ENCODE measurements at places on chromosomes 5 and 9.

DNA sequence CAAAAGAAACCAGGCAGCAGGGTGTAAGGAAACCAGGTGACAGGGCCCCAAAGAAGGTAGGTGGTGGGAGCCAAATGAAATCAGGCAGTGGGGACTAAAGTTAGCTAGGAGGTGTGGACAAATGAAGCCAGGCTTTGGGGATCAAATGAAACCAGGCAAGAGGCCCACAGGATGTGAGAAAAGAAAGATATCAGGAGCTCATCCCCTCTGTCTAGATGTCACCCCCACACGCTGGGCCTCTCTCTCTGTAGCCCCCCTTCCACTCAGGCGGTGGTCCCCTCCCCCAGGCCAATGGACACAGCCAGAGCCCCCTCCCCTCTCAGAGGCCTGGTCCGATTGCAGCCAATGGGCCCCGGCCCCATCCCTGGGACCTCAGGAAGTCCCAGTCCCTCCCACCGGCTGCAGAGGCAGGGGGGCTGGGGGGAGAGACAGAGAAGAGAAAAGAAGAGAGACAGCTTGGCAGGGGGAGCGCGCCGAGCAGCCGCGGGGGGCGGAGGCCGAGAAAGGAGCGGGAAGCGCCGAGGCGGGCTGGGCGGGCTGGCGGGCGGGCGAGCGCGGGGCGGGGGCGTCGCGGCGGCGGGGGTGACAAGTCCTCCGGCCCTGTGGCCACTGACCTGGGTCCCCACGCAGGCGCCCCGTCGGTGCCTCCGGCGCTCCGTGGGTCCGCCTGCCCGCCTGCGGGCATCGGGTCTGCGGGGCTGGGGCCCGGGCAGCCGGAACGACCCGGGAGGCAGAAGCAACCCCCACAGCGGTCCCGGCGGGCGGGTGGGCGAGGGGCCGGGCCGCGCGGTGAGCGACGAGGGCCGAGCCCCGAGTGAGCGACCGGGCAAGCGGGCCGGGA is 11.9 kb downstream of the CNTFR start:
- no peak for DNase-seq

DNA sequence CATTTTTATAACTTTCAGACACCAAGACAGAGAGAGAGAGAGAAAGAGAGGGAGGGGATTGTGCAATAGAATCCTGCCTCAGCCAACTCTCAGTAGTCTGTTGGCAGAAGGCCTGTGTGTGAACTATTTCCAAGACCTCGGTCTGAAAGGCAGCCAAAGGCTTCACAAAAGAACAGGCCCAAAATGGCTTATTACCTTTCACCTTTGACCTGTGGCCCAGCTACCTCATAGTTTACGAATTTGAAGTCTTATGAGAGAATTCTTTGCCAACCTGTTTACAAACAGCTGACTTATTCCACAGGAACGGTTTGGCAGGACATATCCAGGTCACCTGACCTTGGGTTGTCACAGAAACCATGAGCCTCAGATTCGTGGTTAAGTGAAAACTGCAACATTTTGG is 48.6 kb downstream of the NR2F1-AS1 start:
- DNase-seq: no peak

DNA sequence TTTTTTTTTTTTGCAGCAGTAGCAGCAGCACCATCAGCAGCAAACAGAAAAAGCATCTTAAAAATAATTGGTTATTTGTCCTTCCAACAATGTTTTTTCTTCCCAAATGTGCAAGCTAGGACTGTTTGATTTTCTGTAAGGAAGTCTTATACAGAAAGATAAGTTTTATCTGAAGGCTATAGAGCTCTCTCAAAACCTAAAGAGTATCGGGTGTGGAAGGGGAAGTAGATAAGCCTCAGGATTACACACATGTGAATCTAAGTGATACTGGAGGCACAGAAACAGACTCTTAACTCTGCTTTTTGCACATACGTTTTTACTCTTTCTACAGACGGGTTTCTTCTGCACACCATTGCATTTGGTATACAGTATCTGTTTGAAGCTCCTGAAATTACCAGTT is 184.4 kb upstream of the FTMT start:
- no peak for DNase-seq

DNA sequence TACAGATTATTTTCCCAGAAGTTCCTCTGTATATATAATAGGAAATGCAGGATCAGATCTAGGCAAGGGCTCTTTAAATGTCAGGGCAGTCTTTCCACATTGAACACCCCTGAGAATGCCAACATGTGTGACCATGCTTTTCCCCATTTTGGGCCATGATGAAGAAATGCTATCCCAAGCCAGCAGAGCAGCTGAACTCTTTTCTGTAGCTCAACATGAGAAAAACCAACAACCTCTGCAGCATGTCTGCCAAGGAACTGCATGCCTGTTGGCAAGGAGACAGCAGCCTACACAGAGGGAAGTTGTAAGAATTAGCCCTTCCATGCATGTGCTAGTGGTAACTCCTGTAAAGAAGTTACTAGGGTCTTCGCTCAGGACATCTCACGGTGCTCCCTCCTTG is 9.5 kb upstream of the IFNK start:
- DNase-seq: no peak

- DNase-seq: no peak
These were observed 20.3 kb downstream of the PAIP2 start for GRCh38 chr5:139361835-139362429.

DNA sequence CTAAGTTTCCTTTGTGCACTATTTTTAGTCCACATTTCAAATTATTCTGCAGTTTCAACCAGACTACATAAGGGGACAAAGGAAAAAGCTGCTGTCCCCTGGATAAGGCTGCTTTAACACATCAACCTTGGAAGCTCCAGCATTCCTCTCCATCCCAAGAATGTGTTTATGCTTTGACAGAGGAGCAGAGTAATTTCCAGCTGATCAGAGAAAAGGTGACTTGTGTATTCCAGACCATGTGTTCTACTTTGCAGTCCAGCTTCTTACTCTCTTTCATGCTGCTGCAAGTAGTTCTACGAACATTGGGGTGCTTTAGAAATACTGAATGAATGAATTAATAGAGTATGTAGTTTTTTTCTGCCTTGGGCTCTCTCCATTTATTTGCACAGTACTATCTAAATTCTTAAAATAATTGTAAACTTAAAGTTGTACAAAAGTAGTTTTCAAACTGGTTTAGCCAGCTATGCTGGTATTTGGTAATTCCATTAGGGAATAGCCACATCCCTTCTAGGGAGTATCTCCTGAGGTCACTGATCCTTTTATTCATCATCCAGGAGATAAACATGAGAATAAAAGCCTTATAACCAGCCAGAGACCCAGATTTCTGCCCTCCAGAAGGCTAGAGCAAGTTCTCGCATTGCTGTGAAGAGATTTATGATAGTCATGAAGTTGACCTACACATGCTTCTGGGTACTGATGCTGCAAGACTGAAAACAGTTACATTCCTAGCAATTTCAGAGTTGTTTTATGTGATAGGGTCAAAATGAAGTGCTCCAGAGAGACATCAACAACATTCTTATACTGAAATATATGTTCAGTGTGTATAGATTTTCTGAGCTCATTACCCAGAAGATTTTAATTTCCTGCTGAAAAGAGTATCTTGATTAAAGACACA is 215.2 kb downstream of the COMMD10 start:
- DNase-seq: no peak

DNA sequence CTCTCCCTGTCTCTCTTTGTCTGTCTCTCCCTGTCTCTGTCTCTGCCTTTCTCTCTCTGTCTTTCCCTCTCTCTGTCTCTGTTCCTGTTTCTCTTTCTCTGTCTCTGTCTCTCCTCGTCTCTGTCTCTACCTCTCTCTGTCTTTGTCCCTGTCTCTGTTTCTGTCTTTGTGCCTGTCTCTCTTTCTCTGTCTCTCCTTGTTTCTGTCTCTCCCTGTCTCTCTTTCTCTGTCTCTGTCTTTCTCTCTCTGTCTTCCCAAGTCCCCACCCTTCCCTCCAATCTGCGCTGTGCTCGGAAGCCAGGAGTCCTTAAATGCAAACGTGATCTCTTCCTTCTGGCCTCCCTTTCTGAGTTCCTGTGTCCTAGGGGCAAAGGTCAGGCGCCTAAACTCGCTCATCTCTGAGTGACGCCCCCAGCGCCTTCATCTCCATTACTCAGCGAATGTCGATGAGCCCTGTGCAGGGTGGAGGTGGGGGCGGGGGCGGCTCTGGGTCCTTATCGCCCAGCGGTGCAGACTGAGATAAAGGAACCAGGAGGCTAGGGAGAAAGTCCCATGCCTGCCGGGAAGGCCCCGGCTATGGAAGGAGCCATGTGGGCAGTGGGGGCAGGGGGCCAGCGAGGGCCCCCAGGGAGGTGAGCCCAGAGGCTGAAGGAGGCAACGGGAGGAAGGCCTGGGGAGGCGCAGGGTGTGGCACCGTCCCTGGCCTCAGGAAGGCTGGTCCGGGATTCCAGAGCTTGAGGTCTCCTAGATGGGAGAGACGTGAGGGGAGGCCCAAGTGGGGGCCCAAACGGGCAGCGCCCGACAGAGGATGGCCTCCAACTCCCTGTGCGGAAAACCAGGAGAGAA is 1.5 kb upstream of the SLC6A19 start:
- DNase-seq: no peak

GRCh38 chr9:129336601-129337331 is 158.7 kb upstream of the IER5L start:
- DNase-seq: peak; percentile 8

DNA sequence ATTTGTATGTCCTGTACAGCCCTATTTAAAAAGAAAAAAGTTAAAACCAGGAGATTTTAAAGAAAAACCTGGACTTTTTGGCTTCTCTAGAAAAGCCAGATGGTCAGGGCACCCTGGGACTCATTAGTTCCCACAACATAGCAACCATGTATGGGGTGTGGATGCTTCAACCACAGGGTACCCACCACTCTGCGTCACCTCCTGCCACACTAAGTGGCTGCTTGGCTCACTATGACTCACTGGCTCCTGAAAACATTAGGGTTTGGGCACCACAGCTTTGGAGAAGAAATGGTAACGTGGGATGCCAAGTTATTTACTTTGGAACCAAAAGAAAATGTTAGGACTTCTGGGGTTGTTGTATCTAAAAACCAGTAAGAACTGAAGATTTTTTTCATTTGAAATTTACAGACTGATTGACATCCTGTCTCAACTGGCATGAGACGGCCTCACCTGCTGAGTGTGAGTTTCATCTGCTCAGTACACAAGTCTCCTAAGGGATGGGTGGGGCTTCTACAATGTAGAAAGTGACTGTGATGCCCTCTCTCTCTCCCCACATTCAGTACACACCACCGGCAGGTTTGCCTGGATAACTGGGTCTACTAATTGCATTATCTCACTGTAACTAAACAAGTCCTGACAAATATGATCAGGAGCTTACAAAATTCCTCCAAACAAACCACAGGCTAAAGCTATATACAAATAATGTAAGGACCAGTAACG is 103.9 kb downstream of the ESM1 start:
- no peak for DNase-seq

GRCh38 chr9:121732886-121733285 is 81.5 kb downstream of the DAB2IP start:
- no peak for DNase-seq

DNA sequence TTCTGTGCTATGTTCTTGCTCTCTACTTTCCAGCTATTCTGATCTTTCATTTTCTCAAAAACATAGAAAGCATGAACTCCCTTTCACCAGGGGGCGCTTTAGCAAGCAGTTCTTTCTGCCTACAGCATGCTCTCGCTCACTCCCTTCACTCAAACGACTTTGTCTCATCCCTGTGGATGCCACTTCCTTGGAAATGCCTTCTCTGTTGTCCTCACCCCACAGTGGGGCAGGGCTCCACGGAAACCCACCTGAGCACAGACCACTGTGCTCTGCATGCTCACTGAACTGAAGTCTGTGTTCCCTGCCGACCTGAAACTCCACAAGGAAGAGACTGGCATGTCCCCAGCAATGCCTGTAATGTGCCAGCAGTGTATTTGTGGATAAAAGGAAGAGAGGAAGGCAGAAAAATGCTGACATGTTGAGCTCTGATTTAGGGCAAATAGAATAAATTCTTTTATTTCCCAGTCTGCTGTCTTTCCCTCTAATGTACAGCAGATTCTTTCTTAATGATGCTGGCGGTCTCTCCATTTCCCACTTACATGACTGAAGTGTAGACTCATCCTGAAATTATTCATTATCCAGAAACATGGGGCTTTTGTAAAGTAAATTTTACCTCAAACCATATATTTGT is 4.9 kb upstream of the ROR2 start:
- DNase-seq: no peak

DNA sequence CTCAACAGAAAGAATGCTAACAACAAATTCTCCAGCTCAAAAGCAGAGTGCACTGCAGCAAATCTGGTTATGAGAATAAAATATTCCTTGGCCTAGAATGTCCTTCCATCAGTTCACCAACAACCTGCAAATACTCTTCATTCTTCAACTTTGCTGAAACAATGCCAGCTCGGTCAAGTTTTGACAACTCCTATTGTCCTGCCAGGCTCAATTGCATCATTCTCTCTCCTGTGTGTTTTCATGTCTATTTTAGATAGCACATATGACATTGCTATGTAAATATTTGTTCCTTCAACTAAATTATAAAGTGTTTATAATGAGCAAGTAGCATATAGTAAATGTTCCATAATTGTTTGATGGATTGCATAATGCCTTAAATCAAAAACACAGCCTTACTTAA is 463.8 kb downstream of the TLE1 start:
- no peak for DNase-seq

- DNase-seq: no peak
These were observed 140.9 kb downstream of the PAM start for GRCh38 chr5:102895976-102896375.

- no peak for DNase-seq
These were observed 1.1 kb downstream of the LURAP1L start for GRCh38 chr9:12775679-12776512.

- peak; percentile 66 for DNase-seq
These were observed 34.6 kb upstream of the TNIP1 start for GRCh38 chr5:151115272-151115905.

- DNase-seq: no peak
These were observed 169.2 kb downstream of the TTC39B start for GRCh38 chr9:15137658-15138356.

GRCh38 chr9:96884443-96884842 is 30.1 kb upstream of the ZNF782 start:
- no peak for DNase-seq

DNA sequence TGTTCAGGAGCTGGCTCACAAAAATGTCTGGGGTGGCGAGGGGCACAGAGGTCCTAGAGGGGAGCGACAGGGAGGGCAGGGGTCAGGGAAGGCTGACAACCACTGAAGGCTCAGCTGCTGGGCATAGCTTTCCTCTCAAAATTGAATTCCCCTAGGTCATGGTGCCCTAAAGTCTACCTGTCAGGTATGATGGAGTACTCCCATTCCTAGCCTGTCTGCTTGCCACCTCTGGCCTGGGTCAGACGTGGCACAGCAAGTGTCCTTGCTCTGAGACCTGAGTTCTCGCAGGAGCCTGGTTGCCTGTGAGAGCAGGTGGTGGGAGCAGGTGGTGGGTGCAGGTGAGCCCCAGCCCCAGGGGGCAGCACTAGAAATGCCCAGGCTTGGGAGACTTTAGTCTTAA is 175.4 kb downstream of the PJA2 start:
- no peak for DNase-seq

- DNase-seq: no peak
These were observed 194.9 kb upstream of the ZNF608 start for GRCh38 chr5:124941051-124942049.

GRCh38 chr5:147821766-147822165 is 9.7 kb downstream of the SPINK1 start:
- DNase-seq: no peak

Measured in naive thymus-derived CD8-positive, alpha-beta T cell (primary cell).